ENCODE measurements at places on chromosomes 7 and 10.

DNA sequence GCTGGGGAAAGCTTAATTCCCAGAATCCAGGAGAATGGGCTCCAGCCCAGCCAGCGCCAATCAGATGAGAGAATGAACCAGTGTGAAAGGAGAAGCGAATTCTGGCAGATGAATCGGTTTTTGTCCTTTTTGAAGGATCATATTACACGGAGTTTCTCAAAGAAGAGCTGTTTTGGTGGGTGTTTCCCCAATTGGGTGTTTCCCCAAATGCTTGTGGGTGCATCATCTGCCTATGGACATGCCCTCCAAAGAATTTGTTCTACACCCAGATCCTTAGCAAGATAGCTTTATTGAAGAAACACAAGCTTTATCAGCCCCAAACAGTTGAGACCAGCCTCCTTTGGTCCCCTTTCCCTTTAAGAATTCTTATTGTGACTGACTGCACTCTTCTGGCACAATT, 186.5 kb upstream of the GPR26 start:
- H3K27me3 ChIP-seq = peaks cover 6% of the 10 kb centered on the region
- peaks cover 9% of the 10 kb centered on the region for H3K4me1 ChIP-seq
- H3K4me3 ChIP-seq = no peak overlapping the region
- no peaks in the 10 kb centered on the region for H3K36me3 ChIP-seq
- DNase-seq = no peak

- no peaks in the 10 kb centered on the region for H3K36me3 ChIP-seq
- DNase-seq = no peak
- H3K27ac ChIP-seq = no peak overlapping the region
- peaks cover 19% of the 10 kb centered on the region for H3K4me1 ChIP-seq
- peak overlapping the region; percentile 28 for H3K4me3 ChIP-seq
Measured at GRCh38 chr7:149498811-149499210, 1.2 kb upstream of the ZNF746 start.

DNA sequence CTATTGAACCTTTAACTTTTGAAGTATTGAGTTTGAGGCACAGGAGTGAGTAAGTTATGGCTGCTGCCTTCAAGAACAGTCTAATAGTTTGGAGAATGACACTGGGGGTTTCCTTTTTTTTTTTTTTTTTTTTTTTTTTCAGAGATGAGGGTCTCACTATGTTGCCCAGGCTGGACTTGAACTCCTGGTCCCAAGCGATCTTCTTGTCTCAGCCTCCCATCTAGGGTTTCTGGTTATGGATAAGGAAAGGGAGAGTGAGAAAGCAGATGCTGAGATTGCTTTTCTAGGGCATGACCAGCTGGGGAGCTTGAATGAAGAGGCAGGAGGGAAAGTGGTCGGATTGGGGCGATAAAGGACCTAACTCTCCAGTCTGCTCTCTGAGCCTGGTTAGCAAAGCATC, 59.9 kb upstream of the BTRC start:
- no peak for DNase-seq
- H3K4me3 ChIP-seq = no peak overlapping the region
- H3K27ac ChIP-seq = no peak overlapping the region

- no peaks in the 10 kb centered on the region for H3K36me3 ChIP-seq
- H3K27me3 ChIP-seq = no peaks in the 10 kb centered on the region
- H3K4me1 ChIP-seq = no peaks in the 10 kb centered on the region
- H3K27ac ChIP-seq = no peak overlapping the region
- DNase-seq = no peak
Measured at GRCh38 chr7:15280078-15280733, 281.6 kb downstream of the AGMO start.

DNA sequence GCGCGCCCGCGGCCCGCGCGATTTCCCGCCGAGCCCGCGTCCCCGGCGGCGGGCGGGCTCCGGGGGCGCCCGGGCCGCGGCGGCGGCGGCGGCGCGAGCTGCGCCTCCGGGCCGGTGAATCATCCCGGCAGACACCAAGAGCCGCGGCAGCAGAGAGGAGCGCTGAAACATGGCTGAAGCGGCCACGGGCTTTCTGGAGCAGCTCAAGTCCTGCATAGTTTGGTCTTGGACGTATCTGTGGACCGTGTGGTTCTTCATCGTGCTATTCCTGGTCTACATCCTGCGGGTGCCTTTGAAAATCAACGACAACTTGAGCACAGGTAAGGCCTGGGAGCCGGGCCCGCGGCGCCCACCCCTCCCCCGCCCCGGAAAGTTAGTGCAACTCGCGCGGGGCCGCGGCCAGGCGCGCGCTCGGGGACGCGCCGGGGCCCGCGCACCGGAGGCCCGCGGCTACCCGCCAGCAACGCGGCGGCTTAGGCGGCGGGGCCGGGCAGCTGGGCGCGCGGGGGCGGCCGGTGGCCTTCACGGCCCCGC, at the start of gene ST7:
Gene ST7, plus strand, starts transcription at position 130 of the 534 bp plus-strand sequence. Its CDS starts 40 bp downstream, at position 170.
- H3K27me3 ChIP-seq = no peaks in the 10 kb centered on the region
- H3K27ac ChIP-seq = peak within 1 kb of the TSS; percentile 99
- peak; percentile 27 for DNase-seq
- H3K4me3 ChIP-seq = peak within 1 kb of the TSS; percentile 94
- H3K4me1 ChIP-seq = peaks cover 20% of the 10 kb centered on the region
- H3K36me3 ChIP-seq = peaks cover 2% of the 10 kb centered on the region

- DNase-seq = no peak
- H3K27ac ChIP-seq = no peak overlapping the region
- peaks cover 1% of the 10 kb centered on the region for H3K4me1 ChIP-seq
- peaks cover 9% of the 10 kb centered on the region for H3K27me3 ChIP-seq
- H3K4me3 ChIP-seq = no peak overlapping the region
- H3K36me3 ChIP-seq = peaks cover 16% of the 10 kb centered on the region
Measured at GRCh38 chr7:149281508-149282330, 19.7 kb downstream of the ZNF783 start.

DNA sequence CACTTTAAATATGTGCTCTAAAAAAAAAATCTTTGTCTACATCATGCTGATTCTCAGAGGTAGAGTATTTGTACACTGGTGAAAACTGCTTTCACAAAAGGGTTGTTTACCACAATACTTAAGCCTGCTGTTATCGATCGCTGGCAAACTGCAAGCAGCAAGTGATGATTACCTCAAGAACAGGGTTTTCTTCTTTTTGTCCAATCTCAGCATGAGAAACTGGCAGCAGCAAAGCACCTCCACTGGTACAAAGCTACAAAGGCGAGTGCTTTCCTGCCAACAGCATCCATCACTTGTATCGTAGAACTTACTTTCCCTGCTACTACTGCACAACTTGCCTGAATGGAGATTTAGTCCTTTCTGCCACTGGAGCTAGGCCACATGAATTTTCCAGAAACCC, 276.5 kb downstream of the DGKB start:
- no peaks in the 10 kb centered on the region for H3K27me3 ChIP-seq
- H3K4me1 ChIP-seq = peaks cover 10% of the 10 kb centered on the region
- H3K27ac ChIP-seq = peak overlapping the region; percentile 73
- H3K4me3 ChIP-seq = no peak overlapping the region

- DNase-seq = no peak
- no peak overlapping the region for H3K27ac ChIP-seq
- no peaks in the 10 kb centered on the region for H3K4me1 ChIP-seq
- H3K4me3 ChIP-seq = no peak overlapping the region
- no peaks in the 10 kb centered on the region for H3K27me3 ChIP-seq
Measured at GRCh38 chr7:259751-260405, 30.1 kb upstream of the FOXL3 start.

DNA sequence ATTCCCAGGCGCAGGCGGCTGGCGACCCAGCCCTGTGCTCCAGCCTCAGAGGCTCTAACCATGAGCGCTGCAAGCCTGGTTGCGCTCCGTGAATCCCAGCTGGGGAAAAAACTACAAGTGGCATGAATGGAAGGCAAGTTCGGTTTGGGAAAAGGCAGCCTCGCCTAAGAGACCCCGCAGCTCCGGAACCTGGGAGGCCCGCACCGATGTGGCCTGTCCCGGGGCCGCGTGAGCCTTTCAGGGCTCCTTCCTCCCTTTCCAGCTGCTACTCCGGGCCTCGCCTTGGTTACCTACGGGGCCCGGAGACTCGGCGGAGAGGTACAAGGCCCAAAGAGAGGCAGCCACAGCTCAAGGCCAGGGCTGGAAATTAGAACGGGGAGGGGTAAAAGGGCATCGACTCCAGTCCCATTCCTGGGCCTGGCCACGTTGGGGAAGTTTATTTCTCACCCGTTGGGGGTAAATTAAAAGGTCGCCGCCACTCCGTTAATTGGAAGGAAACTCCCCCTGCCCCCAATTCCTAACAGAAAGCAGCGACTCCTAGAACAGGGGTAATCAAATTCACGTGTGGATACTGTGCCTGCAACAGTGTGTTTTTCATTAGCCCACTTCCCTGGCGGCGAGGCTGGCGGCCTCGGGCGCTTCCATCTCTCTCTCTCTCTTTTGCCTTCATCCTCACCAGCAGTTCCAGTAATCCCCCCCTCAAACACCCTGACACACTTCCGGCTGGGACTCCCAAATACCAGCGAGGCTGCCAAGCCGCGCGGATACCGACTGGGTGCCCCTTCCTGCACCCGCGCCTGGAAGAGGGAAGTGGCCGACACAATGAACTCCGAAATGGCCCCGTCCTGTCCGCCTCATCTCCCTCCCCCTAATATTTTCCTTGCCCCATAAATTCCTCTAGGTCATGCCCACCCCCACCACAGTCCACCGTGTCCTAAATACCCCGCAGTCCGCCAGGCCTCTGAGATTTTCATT, 1.5 kb upstream of the HOXA9 start:
- peaks cover 91% of the 10 kb centered on the region for H3K27me3 ChIP-seq
- H3K36me3 ChIP-seq = no peaks in the 10 kb centered on the region
- H3K4me1 ChIP-seq = peaks cover 2% of the 10 kb centered on the region

GRCh38 chr7:84237533-84238173, 43.1 kb upstream of the SEMA3A start:
- H3K27me3 ChIP-seq = no peaks in the 10 kb centered on the region
- H3K36me3 ChIP-seq = peaks cover 3% of the 10 kb centered on the region
- H3K4me1 ChIP-seq = no peaks in the 10 kb centered on the region
- no peak overlapping the region for H3K27ac ChIP-seq
- no peak overlapping the region for H3K4me3 ChIP-seq
- DNase-seq = no peak

DNA sequence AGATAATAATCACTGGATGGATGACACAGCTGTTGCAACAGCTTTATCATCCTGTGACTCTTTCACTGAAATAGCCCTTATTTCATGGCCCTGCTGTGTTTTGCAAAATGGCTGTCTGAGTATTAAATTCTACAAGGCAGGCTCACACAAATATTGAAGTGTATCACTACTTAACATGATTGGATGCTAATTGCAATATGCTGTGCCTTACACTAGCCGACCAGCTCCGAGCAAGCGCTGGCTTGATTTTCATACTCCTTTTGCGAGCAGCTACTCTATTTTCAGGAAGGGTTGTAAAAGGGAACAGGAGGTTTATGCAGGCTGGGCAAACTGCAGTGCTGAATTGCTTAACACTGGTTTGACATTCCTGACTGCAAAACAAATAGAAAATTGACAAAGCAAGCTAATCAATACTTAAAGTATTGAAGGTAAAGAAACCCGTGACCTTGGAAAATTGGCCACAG, 121.6 kb downstream of the CACNB2 start:
- H3K27me3 ChIP-seq = no peaks in the 10 kb centered on the region
- no peak overlapping the region for H3K27ac ChIP-seq
- peaks cover 31% of the 10 kb centered on the region for H3K4me1 ChIP-seq
- H3K36me3 ChIP-seq = no peaks in the 10 kb centered on the region
- no peak overlapping the region for H3K4me3 ChIP-seq
